ENCODE measurements at places on chromosomes 5 and 9.
A peak's percentile ranks its signal among the peaks of the same experiment; 100 is the strongest.

DNA sequence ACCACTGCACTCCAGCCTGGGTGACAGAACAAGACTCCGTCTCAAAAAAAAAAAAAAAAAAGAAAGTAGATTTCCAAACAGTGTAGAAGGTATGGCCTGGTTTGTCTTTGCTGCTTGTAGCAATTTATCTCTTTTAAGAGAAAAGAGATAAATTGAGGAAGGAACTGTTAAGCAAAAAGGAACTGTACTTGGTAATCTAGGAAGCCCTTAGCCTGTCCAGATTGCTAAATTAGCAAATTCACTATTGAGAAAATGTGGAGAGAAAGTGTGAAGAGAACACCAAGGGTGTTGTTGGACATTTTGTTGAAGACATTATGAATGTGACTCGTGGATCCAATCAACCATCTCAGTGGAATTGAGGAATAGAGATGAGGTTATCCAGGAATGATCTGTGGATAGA, 13.0 kb upstream of the SUSD3 start:
- DNase-seq: no peak

DNA sequence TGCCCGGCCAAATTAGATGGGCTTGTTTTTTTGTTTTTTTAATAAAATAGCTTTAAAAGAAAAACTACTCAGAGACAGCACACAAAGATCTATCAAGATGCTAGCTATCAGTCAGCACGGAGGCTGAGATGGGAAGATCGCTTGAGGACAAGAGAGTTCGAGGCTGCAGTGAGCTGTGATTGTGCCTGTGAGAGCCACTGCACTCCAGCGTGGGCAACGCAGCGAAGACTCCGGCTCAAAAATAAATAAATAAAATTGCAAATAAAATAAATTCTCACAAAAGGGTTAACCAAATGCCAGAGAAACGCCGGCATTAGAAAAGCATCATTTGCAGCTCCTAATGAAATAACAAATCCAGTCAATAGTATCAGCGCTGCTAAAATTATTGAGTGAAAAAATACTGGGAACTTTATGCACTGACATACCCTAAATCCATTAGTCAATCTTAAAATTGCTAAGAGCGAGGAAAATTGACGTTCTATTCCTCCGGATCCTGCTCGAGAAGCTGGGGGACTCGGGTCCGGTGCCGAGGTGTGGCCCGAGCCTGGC, 681 bp downstream of the CPLANE1 start:
- DNase-seq: peak; percentile 32

DNA sequence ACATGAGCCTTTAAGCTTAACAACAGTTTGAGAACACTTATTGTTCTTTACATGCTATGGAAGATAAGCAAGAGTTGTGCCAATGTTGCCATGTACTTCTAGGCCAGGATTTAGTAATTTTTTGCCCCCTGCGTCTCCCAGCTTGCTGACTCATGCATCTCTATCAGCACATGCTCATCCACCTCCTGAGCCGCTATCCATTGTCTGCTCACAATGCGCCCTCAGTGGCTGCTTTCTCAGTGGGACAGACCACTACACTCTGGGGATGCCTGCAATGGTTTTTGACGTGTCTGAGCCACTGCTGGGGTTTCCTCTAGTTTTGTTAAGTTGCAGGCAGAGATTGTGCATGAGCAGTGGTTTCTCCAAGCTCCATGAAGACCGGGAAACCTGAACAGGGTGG, 50.9 kb upstream of the PHF2 start:
- DNase-seq: no peak

DNA sequence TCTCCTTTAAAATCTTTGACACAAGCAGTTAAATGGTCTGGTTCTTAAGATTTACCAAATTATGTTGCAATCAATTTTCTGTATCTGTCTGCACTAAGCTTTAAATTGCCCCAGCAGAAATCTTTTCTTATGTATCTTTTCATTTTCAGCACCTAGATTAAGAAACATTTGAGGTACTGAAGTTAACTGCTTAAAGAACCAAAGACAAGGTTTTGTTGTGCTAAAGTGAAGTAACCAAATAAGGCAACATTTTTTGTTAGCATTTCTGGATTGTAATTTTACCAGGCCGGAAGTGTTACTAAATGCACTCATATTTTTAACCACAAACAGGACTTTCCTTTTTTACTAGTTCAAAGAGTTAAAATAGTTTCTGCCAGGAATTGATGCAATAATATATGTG, 24.1 kb upstream of the MTAP start:
- no peak for DNase-seq

DNA sequence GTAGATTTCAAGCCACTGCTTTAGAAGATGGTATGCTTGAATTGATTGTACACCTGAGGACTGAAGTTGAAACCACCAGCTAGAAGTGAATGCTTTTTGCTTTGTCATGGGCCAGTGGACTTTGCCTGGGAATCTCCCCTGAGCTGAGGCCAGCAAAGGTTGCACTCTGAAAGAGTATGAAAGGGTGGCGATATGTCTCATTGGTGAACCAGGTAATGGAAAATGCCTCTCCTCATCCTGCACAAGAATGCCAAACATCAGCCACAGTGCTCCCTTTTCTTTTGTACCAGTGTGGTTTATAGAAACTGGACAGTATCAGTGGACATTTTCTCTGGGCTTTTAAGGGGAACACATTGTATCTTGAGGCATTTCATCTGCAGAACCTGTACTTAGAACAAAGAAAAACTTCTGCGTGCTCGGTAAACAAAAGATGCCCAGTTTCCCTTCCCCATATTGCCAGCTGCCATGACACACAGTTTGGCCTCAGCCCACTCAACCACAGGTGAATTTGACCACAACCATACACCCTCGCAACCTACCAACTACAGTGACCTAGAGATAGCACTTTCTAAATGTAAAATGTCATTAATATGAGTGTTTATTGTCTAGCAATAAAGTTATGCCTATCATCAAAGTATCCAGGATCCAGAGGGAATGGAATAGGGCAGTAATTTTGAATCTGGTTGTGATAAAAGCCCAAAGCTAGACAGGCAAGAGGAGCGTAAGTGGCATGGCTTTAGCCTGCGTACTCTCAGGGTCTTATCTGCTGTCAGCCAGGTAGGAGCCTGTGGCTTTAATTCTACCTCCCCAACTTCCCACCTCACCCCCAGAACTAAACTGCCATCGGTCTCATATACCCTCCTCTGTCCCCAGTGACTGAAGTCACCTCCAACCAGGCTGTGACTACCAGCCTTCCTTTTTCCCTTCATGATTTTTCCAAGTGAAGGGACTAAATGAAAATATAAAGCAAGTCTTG, 79.5 kb upstream of the LHFPL2 start:
- no peak for DNase-seq

GRCh38 chr9:121394292-121394691, 24.2 kb upstream of the STOM start:
- no peak for DNase-seq

DNA sequence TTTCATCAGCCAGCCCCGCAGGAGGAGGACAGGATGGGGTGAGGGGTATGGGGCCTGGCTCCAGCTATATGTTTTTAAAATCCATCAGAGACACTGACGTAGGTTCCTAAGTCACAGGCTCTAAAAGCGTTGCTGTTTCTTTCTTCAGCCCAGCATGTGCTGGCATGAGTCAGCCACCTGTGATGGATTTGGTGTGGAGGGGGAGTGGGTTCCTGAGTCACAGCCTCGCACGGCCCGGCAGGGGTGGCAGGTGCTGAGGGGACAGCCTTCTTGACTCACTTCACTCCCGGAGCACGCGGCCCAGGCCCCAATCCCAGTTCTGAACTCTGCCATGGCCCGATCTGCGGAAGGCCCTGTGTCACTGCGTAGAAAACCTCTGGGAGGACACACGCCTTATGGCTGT, 38.8 kb upstream of the RPL26L1 start:
- DNase-seq: no peak

DNA sequence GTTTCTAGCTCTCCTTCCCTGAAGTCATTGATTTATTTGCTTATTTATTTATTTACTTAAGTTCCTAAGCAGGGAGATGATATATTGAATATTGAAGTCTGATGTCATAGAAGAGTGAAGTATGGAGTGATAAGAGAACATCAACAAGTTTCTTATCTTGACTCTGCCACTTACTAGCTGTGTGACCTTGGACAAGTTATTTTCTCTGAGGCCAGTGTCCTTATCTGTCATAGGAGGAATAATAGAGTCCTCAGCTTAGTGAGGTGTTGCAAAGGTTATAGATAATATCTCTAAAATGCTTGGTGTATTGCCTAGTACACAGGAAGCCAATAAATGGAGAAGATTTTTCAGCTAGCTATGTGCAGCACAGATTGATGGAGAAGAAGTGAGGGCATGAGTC, 32.4 kb upstream of the PIP5K1B start:
- no peak for DNase-seq

- DNase-seq: peak; percentile 85
Measured at GRCh38 chr5:137344723-137345322, 154.3 kb downstream of the SPOCK1 start.

- DNase-seq: no peak
Measured at GRCh38 chr5:177372034-177372896, 12.0 kb upstream of the SLC34A1 start.

DNA sequence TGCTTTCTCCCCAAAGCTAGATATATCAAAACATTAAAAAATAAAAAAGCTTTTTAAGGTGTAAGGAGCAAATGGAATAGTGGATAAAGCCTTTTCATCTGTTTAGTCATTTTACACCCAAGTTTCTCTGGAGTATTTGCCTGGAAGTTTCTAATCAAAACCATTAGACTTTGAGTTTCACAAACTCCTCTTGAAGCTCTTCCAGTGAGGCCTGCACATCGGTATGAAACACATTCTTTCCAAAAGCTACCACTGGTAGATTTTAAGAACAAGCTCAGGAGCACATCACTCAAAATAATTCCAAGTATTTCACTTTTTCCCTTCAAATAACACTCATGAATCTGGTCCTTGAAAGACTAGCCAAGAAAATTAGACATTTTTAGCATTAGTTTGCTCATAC, 5.7 kb downstream of the TRIM52 start:
- no peak for DNase-seq

DNA sequence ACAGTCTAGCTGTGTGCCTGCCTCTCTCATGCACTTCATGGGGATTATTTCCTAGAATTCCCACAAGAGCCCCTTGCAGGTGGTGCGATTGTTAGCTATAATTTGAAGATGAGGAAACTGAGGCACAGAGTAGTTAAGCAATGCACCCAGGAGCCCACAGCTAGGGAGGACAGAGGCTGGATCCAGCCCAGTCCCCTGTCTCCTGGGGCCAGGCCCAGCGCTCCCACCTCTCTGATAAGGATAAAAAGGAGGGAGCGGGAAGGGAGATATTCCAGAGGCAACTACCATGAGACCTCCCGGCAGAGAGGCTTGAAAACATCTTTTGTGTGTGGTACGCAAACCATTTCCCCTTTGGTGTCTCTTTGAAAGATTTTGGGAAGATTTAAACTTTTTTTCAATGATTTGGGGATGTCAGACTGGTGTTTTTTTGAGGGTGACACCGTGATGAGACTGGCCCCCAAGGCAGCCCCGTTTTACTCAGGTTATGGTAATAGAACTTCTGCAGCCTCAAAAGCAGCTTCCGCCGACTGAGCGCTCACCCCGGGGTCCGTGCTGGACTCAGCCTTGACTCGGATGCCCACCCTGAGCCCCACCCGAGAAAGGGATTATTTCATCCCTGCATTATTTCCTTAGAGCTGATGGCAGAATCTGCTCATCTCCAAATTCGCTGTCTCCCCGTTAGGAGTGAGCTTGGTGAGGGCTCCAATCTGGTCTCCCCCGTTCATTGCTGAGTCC, 144.7 kb upstream of the IER5L start:
- no peak for DNase-seq

- DNase-seq: no peak
Measured at GRCh38 chr5:115584501-115584900, 17.8 kb downstream of the TICAM2 start.

- no peak for DNase-seq
Measured at GRCh38 chr9:124282442-124283227, 24.9 kb downstream of the NEK6 start.

DNA sequence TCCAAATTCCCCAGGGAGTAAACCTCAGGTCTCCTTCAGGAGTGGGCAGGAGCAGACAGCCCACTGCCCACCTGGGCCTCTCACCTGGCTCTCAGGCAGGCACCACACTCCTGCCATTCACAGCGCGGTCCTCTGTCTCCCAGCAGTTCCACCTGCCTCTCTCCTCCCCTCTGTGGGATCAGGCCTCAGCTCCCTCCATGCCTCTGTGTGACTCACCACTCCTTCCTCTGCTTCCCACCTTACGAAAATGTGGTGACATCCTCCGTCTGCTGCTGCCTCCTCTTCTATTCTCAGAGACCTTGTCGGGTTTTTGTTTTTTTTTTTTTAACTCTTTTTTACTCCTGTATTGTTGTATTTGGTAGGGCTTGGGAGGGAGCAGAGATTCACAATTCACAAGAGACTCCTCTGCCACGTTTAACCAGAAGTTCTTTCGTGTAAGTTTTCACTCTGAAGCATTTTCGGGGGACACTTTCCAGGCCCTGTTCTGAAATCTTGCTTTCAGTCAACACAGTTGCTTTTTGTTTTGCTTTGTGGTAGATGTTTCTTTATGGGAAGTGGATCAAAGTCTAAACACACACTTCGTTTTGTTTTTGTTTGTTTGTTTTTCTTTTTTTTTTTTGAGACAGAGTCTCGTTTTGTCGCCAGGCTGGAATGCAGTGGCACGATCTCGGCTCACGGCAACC, 21.1 kb upstream of the CDKN2AIPNL start:
- no peak for DNase-seq

- DNase-seq: no peak
Measured at GRCh38 chr9:105264380-105264779, 19.9 kb downstream of the SLC44A1 start.

GRCh38 chr5:1167361-1167727, 34.1 kb upstream of the SLC6A19 start:
- no peak for DNase-seq

DNA sequence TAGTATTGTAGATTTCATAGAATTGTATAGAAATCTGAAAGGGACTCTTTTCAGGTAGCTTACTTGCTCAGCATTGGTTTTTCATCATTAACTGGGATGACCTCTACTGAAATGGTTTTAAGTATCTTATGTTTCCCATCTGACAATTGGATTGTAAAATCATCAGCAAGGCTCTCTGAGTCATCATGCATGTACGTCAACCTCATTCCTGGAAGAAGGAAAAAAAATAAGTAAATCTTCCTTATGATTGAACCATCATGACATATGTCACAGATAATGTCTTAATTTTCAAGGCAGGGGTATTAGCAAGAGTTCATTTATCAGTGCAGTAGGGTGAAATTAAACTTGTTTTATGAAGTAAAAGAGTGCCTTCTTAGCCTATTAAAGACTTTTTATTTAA, 74.9 kb upstream of the CER1 start:
- no peak for DNase-seq

DNA sequence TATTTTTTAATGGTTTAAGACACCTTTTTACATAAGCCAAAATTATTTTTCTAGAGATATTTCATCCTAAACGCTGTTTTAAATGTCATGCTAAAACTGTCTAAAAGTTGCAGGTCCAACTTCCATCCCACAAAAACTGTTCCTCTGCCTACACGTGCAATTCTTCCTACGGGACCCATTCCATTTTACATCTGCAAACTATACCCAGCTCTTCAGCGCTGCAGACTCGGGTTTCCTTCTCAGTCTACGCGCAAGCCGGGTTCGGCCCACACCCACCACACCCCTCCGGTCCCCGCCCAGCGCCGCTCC, 8.7 kb downstream of the RANBP6 start:
- DNase-seq: no peak

All from GM23338 (cell line).